Cardiac muscle cell (in vitro differentiated cells and primary cell): ENCODE measurements at places on chromosomes 6 and 20. TPM values are rescaled to one million over a fixed set of nuclear protein-coding genes. Genes with fewer than 3 reads are reported as not detected.

GRCh38 chr20:42193119-42193518 lies 574.9 kb upstream of the CHD6 start:
- H3K27me3 ChIP-seq, result no peaks in the 10 kb centered on the region
- DNase-seq, result no peak
- no peak overlapping the region for H3K4me3 ChIP-seq
- no peaks in the 10 kb centered on the region for H3K36me3 ChIP-seq
- no peak overlapping the region for H3K27ac ChIP-seq
- no peaks in the 10 kb centered on the region for H3K4me1 ChIP-seq

DNA sequence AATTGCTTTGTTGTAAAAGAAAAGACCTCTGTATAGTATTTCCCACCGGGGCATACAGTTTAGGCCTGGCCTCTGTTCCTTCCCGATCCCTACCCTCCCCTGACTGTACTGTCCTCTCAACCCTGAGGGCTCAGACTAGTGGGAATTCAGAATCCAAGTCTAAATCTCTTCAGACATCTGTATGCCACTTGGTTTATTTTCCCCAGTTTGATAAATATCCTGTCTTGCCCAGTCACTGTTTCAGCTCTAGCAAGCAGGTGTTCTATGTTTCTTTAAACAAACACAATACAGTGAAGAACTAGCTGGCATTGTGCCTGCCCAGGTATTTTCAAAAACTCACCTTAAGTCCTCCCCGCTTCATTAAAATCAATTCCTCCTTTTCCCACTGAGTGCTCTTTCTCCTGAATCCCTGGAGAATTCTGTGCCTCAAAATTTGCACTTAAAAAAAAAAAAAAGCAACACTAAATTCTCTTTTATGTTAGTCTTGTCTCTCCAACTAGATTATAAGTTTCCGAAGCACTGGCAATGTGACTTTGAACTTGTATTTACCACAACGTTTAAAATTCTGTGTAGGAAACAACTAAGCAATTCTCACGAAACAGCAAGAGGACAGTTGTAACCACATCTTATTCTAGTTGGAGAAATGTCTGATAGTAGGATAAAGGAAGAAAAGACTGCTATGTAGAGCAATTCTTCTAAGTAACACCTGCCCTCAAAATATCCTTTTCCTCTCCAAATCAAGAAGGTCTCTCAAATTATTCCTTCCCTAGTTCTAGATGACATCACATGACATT lies 112.0 kb upstream of the CARMIL1 start:
- peak overlapping the region; percentile 54 for H3K27ac ChIP-seq
- no peaks in the 10 kb centered on the region for H3K36me3 ChIP-seq
- no peaks in the 10 kb centered on the region for H3K27me3 ChIP-seq
- H3K4me1 ChIP-seq, result peaks cover 22% of the 10 kb centered on the region
- no peak for DNase-seq
- no peak overlapping the region for H3K4me3 ChIP-seq

DNA sequence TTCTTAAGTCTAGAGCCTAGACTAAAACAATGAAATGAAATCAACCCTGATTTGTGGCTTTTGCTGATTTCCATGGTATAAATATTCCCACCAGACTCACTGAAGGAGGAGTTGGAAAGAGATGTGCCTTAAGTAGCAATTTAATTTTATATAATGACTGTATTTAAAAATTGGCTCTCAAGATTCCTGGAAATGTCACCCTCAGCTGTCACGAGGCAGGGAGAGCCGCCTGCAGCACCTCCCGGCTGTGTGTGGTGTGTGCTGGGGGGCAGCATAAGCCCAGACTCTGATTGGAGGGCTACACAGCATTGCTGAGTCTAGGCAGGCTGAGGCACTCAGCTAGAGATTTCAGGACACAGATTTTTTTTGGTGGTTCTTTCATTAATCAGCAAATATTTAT lies 40.6 kb upstream of the TMEM181 start:
- peaks cover 5% of the 10 kb centered on the region for H3K4me1 ChIP-seq
- H3K27ac ChIP-seq, result no peak overlapping the region
- no peak overlapping the region for H3K4me3 ChIP-seq

DNA sequence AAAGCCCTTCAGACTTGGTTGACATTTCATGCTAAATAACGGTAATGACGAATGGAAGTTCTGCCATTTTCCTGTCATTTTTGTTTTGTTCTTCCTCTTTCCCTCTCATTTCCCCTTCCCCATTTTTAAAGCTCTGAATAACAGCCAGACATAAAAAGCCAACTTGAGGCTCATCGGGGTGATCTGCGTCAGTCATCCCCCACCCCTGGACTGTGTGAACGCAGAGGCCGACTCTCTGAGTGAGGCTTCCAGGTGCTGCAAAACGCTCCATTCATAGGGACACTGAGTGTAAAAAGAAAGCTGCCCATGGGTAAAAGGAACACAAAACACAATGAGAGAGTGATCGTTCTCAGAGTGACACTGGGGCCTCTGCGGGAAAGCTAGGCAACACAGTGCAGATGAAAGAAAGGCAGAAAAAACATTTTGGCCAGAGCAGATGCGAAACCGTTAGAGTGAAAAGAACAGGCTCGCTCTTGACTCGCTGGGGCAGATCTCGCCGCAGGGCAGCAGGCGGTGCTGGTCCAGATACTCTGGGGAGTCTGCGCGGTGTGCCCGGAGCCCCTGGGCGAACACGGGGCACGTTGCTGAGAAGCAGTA lies 684.8 kb downstream of the QKI start:
- H3K36me3 ChIP-seq, result no peaks in the 10 kb centered on the region
- H3K27ac ChIP-seq, result peak overlapping the region; percentile 2
- H3K4me1 ChIP-seq, result peaks cover 16% of the 10 kb centered on the region

- no peak for DNase-seq
- no peak overlapping the region for H3K4me3 ChIP-seq
- H3K27ac ChIP-seq, result no peak overlapping the region
- no peaks in the 10 kb centered on the region for H3K4me1 ChIP-seq
These were observed 59.2 kb downstream of the SNRNP48 start for GRCh38 chr6:7649037-7649810.

DNA sequence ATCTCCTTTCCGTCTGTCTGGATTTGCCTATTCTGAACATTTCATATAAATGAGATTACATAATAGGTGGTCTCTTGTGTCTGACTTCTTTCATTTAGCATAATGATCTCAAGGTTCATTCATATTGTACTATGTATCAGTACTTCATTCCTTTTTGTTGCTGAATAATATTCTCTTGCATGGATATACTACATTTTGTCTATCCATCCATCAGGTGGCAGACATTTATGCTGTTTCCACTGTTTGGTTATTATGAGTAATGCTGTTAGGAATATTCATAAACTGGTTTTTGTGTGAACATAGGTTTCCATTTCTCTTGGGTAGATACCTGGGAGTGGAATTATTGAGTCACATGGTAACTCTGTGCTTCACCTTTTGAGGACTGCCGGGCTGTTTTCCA lies 148.2 kb upstream of the PMEPA1 start:
- H3K27me3 ChIP-seq, result peaks cover 15% of the 10 kb centered on the region
- DNase-seq, result no peak
- no peak overlapping the region for H3K27ac ChIP-seq
- H3K4me3 ChIP-seq, result no peak overlapping the region

TM9SF4 gene
- total RNA-seq, result 38.9 and 52.5 TPM in 2 replicates

NKX2-4 gene
- not detected in 2 replicates for total RNA-seq

COL12A1 gene
- total RNA-seq, result 0.66 and 3.4 TPM in 2 replicates
